ENCODE measurements at places on chromosomes 12 and 14. TPM values are rescaled to one million over a fixed set of nuclear protein-coding genes. Genes with fewer than 3 reads are reported as not detected.

AKAP5 gene
- total RNA-seq: not detected

GNG2 gene
- 6.9 TPM for total RNA-seq

NKX2-8 gene
- not detected for total RNA-seq

LALBA gene
- total RNA-seq: not detected

TRHDE gene
- total RNA-seq: 5.0 TPM

ASPG gene
- not detected for total RNA-seq

CD4 gene
- total RNA-seq: not detected

KRT85 gene
- total RNA-seq: not detected

DNAH10 gene
- total RNA-seq: 0.25 TPM

TSPAN8 gene
- total RNA-seq: not detected

TESPA1 gene
- not detected for total RNA-seq

RDH12 gene
- 0.20 TPM for total RNA-seq

MMAB gene
- 68.3 TPM for total RNA-seq

PDZRN4 gene
- not detected for total RNA-seq

CRIP1 gene
- not detected for total RNA-seq

TAS2R8 gene
- not detected for total RNA-seq

DNA sequence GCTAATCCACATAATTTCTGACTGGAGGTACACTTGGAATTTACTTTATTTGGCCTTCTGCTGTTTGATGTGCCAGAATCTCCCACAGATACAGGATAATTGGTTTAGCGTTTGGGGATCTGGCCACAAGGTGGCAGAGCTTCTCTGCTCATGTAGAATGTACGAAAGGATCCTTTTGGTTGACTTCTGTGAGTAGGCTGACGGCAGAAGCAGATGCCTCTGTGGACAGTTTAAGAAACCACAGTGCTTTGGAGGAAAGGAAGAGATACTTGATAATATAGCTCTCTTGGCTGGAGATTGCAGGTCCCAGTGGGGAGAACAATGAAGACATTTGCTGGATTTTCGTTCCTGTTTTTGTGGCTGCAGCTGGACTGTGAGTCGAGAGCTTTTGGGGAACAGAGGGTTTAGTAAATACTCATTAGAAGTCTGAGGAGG, 75.3 kb upstream of the OR4E1 start:
- DNase-seq: peak; percentile 4

GRCh38 chr12:102903337-102904007, 13.6 kb downstream of the PAH start:
- no peak for DNase-seq

GRCh38 chr12:7302266-7302986, 1.4 kb upstream of the ACSM4 start:
- no peak for DNase-seq

GRCh38 chr12:53295070-53295890, at the start of gene PFDN5:
PFDN5 (plus strand) TSS chr12:53295542; CDS start chr12:53295568, 26 bp downstream.
- DNase-seq: peak; percentile 91

- no peak for DNase-seq
These were observed 28.2 kb upstream of the TMEM179 start for GRCh38 chr14:104632781-104633180.

DNA sequence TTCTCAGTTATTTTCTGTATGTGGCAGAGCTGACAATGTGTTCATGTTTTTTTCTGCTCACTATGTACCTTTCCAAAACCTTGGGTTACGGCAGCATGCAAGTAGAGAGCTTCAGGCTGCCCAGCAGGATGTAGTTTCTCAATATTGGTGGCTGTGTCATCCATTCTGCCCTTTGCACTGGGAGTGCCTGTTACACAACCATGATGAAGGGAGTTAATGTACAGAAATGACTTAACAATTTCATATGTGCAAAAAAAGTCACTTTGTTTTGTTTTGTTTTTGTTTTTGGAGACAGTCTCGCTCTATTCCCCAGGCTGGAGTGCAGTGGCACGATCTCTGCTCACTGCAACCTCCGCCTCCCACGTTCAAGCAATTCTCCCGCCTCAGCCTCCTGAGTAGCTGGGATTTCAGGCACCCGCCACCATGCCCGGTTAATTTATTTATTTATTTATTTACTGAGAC, 6.1 kb upstream of the CNIH1 start:
- DNase-seq: no peak

- no peak for DNase-seq
These were observed 1.3 kb downstream of the ASCL1 start for GRCh38 chr12:102958830-102959176.

- DNase-seq: no peak
These were observed 6.7 kb downstream of the BTBD6 start for GRCh38 chr14:105255021-105255507.

GRCh38 chr12:48279601-48280000, 71.1 kb downstream of the ZNF641 start:
- DNase-seq: no peak

DNA sequence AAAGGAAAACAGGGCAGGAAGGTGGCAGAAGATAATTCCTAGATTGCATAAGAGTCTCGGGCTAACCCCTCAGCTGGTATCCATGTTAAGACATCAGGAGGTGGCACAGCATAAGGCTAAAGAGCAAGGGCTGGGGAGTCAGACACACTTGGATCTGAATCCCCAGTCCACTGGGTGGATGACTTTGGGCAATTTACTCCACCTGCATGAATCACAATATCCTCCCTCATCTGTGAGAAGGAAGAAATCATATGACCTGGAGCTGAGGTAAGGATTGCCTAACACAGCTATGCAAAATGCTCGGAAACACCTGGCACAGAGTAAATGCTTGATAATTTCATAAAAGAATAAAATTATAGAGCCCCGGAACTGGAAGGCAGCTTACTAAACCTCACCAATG, 217.9 kb downstream of the PIK3C2G start:
- DNase-seq: no peak

GRCh38 chr14:104130974-104131651, 7.3 kb upstream of the KIF26A start:
- no peak for DNase-seq

GRCh38 chr12:25326326-25326725, 75.6 kb upstream of the KRAS start:
- DNase-seq: no peak

GRCh38 chr12:31471823-31472222, 119.1 kb downstream of the DENND5B start:
- no peak for DNase-seq

DNA sequence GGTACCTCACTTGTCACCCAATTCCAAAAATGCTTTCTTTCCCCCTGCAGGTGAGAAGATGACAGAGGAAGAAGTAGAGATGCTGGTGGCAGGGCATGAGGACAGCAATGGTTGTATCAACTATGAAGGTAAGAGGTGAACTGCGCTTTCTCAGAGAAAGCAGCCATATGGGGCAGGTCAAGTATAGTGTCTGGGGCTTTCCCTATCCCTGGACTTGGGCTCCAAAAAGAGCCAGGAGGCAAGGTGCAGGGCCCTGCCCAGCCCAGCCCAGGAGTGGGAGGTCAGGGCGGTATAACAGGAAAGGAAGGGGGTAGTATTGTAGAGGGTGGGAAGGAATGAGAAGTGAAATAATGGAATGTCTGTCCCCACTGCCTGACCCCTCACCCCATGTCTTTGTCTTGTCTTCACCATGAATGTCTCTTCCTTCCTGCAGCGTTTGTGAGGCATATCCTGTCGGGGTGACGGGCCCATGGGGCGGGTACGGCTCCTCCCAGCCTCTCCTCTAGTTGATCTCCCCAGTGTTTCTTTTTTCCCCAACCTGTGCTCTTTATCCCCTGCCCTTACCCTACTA, 2.1 kb downstream of the MYL6 start:
- DNase-seq: no peak

DNA sequence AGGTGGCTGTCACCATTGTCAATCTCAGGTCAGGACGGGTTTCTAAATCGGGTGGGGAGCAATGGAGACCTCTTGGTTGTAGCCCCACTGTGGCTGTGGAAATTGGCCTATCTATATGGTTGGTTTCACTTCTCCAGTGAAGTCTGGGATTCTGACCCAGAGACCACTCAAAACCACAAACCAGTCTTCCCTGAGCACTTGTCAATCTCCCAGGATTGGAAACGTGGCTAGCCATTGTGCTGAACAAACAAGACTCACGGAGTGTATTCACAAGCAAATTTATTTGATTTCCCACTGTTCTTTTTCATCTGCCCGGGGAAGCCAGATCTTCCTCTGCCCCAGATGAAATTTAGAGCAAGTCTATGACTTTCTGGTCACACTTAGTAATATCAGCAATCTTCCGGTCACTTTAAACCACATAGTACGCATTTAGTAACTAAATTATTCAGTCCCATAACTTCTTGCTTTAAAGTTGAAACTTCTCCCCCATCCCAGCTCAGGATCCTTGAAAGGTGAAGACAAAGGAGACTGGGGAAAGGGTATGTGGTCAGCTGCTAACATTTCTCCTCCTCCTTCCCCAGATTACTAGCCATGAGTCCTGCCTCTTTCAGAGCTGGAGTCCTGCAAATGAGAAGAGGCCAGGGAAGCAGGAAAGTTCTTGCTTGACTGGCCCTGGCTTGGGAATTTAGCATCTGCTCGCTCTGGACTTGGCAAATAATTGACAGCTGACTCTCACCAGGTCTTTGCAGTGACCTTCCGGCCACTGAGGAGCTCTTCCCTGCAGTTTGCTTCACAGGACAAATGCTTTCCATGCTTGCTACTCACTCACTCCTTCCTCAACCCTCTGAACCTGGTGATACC, 123.2 kb upstream of the MAX start:
- no peak for DNase-seq

GRCh38 chr12:69275471-69275891, 36.1 kb downstream of the CPSF6 start:
- DNase-seq: no peak

DNA sequence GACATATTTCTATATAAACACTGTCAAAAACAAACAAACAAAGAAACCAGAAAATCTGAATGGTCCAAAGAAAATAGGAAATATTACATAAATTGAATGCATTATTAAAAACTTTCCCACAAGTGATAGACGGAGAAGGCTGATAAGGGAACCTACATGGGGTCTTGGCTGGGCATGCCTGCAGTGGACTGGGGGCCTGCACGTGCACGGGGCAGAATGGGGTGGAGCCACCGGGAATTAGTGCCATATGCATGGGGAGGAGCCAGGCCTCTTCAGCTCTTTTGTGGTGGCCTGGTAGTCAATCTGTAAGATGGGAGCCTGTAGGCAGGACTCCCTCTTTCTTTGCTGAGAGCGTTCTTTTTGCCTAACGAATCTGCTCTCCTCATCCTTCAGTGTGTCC, 1031.7 kb upstream of the FBXO33 start:
- no peak for DNase-seq

DNA sequence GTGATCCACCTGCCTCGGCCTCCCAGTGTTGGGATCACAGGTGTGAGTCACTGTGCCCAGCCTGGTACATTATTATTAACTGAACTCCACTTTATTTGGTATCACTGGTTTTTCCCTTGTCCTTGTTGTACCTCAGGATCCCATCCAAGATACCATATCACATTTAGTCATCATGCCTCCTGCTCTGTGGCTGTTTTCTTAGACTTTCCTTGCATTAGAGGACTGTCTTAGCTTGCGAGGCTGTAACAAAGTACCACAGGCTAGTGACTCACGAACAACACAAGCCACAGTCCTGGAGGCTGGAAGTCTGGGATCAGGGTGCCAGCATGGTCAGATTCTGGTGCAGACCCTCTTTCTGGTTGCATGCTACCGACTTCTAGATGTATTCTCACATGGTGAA, 12.2 kb downstream of the KLC1 start:
- DNase-seq: no peak

- no peak for DNase-seq
These were observed 72.9 kb upstream of the STXBP6 start for GRCh38 chr14:25122843-25123242.

All from MG63 (cell line).